ENCODE measurements at places on chromosomes 12 and 14.

DNA sequence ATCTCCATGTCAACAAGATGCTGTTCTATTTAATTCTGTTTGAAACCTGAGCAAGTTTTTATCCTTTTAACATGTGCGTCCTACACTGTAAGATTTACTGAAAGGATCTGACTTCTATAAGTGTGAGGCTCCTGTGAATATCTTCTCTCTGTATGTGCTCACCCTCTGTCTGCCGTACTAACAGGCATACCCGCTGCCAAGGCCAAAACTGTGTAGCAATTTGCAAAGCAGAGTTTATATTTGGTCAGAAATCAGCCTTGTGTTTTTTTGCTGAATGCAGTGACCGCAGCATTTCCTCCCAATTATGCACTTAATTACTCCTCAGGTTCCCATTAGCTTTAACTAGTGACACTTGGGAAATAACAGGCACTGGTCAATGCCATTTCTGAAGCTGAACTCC lies 12.3 kb downstream of the CHST11 start:
- no peak for DNase-seq

DNA sequence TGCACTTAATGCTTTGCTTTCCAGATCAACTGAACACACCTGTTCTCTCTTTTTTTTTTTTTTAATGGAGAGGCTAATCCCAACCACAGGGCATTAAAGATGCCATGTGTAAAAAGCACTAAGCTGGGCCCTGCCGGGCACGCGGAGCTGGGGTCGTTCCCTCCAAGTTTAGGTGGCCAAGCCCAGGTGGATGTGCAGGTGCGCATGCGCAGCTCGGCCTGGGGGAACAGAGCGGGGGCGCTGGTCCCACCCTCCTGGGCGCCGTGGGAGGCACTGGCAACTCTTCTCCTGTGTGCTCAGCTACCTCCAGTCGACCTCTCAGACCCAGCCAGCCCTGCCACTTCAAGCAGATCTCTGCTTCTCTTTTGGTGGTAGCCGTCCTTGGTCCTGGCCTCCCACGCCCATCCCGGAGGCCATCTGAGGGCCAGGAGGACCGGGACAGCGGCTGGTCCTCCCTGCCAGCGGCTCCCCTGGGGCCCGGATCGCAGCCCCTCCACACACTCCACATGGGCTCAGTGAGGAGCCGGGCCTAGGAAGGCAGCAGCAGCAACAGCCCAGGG lies 679.3 kb downstream of the BCL11B start:
- no peak for DNase-seq

DNA sequence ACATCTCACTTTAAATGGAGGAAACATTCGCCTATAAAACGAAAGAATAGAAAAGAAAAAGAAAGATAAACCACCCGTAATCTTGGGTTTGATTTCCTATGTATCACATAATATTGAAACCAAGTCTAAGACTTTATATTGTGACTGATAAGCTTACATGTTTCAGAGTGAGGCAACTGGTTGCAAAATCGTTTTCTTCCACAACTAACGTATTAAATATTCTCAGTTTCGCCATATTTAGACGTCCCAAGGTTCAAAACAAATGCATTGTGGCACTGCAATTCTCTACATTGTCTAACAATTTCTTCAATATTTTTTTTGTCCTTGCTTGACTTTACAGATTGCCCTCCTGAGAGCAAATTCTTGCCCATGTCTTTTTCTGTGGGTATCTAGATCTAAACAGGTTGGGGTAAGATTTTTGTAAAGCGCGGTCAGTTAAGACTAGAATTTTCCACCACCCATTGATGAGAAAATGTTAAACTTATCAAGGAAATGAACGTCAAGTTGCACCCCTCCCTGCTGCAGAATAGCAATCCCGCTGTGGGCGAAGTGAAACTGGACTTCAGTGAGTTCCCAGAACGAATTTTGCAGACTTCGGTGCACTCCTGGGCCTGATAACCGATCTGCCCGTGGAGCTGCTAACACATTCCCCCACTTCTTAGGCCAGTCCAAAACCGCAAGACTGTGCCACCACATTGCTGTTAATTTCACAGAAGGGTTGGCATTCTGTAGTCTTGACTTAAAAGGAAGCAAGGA lies 2.7 kb downstream of the TBX3 start:
- peak; percentile 40 for DNase-seq

GRCh38 chr12:69583203-69583602 lies 2.1 kb upstream of the CCT2 start:
- no peak for DNase-seq
